ENCODE measurements at places on chromosomes 6 and 20. TPM values are rescaled to one million over a fixed set of nuclear protein-coding genes. Genes with fewer than 3 reads are reported as not detected.

MUC22 gene
- total RNA-seq, result not detected

GSTA5 gene
- total RNA-seq, result not detected

LRRC73 gene
- total RNA-seq, result 0.50 TPM

TRMT6 gene
- total RNA-seq, result 5.4 TPM

MYBL2 gene
- total RNA-seq, result 0.66 TPM

SYTL3 gene
- 4.9 TPM for total RNA-seq

Measured in smooth muscle cell of trachea (primary cell).